ENCODE measurements at places on chromosomes 5 and 9. TPM values are rescaled to one million over a fixed set of nuclear protein-coding genes. Genes with fewer than 3 reads are reported as not detected.
A peak's percentile ranks its signal among the peaks of the same experiment; 100 is the strongest.

- H3K4me1 ChIP-seq = peaks cover 5% of the 10 kb centered on the region
- no peaks in the 10 kb centered on the region for H3K36me3 ChIP-seq
- no peak overlapping the region for H3K27ac ChIP-seq
- H3K4me3 ChIP-seq = peak overlapping the region; percentile 56
- no peaks in the 10 kb centered on the region for H3K27me3 ChIP-seq
- DNase-seq = no peak
These were observed 38.6 kb upstream of the GARNL3 start for GRCh38 chr9:127225801-127226625.

GRCh38 chr9:131349881-131350563 is 43.9 kb upstream of the PRRC2B start:
- DNase-seq = peak; percentile 96
- no peak overlapping the region for H3K27ac ChIP-seq
- no peaks in the 10 kb centered on the region for H3K27me3 ChIP-seq
- no peaks in the 10 kb centered on the region for H3K36me3 ChIP-seq
- H3K4me1 ChIP-seq = no peaks in the 10 kb centered on the region

GRCh38 chr9:132806723-132807421 is 71.2 kb downstream of the AK8 start:
- no peaks in the 10 kb centered on the region for H3K4me1 ChIP-seq
- no peaks in the 10 kb centered on the region for H3K36me3 ChIP-seq
- no peak overlapping the region for H3K27ac ChIP-seq
- H3K4me3 ChIP-seq = no peak overlapping the region

DNA sequence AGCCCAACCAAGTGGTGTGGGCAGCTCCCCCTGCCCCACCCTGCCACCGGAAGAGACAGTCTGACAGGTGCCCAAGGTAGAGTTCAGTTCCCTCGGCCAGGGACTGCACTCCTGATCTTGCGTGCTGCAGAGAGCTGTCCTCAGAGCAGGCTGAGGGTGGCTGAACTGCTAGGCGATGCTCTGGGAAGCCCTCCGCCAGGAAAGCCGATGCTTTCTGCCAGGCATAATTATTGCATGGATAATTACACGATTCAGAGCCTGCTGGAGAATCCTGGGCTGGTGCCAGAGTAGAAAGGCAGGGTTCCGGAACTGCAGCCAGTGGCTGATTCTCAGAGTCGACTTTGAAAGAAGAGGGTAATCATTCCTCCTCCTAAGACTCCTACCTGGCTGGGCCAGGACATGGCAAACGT is 19.3 kb downstream of the KCNIP1 start:
- H3K27me3 ChIP-seq = no peaks in the 10 kb centered on the region
- H3K4me1 ChIP-seq = no peaks in the 10 kb centered on the region
- H3K4me3 ChIP-seq = no peak overlapping the region
- peak overlapping the region; percentile 10 for H3K27ac ChIP-seq
- peak; percentile 18 for DNase-seq

DNA sequence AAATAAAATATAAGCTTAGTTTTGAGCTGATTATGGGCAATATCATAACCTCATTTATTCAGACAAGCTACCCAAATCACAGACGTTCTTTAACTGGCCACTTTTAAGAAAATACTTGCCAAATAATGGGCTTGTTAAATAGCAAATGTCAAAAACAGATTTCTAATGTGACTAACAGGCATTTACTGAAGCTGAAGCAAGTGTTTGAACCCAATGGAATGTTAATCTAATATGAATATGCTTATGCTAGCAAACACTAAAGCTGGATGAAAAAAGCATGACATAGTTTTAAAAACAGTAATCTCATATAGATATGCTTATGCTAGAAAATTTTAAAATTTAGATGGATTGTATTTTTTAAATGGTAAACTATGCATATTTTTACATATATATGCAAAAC is 411.6 kb upstream of the PTGER4 start:
- no peak for DNase-seq
- no peak overlapping the region for H3K27ac ChIP-seq
- no peak overlapping the region for H3K4me3 ChIP-seq
- H3K4me1 ChIP-seq = no peaks in the 10 kb centered on the region
- H3K36me3 ChIP-seq = no peaks in the 10 kb centered on the region
- no peaks in the 10 kb centered on the region for H3K27me3 ChIP-seq

DNA sequence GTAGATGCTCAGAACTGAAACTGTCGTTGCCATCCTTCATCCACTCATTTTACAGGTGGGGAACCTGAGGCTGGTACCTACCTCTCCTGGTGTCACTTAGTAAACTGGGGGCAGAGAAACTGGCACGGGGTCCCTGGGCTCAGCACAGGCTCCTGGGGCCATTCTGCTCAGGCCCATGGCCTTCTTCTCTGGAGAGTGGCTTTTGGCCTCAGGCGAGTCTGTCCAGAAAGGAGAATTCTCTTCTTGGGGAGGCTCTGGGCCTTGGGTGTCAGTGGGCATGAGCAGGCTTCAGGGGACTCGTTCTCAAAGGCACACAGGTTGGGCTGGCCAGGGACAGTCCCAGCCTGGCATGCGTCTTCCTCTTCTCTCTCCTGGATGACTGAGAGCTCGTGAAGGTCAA is 24.6 kb downstream of the COL5A1 start:
- DNase-seq = peak; percentile 24
- no peaks in the 10 kb centered on the region for H3K27me3 ChIP-seq
- H3K4me3 ChIP-seq = no peak overlapping the region
- no peak overlapping the region for H3K27ac ChIP-seq
- H3K36me3 ChIP-seq = no peaks in the 10 kb centered on the region

The SAP30L gene
- 22.1 TPM for total RNA-seq

All from pancreas (tissue), 10 donors.